Fibroblast of lung (primary cell): ENCODE measurements at places on chromosomes 7 and 10. TPM values are rescaled to one million over a fixed set of nuclear protein-coding genes. Genes with fewer than 3 reads are reported as not detected.

The HOXA1 gene
- total RNA-seq = 0.50 and 0.51 TPM in 2 replicates

- no peak for DNase-seq
These were observed 1262.0 kb downstream of the TYW1 start for GRCh38 chr7:68258609-68259008.

DNA sequence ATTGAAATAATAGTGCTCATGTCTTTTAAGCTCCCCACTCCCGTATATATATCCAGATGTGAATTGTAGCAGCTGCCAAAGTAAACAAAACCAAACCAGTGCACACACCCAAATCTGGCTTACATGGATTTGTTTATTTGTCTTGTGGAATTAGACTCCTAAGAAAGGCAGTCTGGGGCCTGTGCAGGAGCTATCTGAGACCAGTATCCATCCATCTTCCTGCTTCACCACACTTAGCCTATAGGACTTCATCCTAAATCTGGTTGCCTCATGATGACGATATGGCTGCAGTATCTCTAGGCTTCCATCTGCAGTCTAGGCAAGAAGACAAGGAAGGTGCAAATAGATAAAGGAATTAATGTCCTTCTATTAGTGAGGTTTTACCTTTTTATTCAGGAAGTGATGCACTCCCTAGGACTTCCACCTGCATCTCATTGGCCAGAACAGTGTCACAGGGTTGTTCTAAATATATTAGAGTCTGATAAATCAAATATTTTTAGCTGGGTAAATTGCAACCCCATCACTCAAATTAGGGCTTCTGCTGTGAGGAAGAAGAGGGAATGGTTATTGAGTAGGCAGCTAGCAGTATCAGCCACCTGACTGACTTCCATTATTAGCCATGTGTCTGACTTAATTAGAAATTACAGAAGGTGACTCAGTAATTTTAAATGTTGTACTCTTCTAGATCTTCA, 6.0 kb downstream of the WIPF3 start:
- peak; percentile 15 for DNase-seq

The FKBP9 gene
- 242 and 274 TPM in 2 replicates for total RNA-seq

The MAD1L1 gene
- 29.4 and 31.8 TPM in 2 replicates for total RNA-seq

DNA sequence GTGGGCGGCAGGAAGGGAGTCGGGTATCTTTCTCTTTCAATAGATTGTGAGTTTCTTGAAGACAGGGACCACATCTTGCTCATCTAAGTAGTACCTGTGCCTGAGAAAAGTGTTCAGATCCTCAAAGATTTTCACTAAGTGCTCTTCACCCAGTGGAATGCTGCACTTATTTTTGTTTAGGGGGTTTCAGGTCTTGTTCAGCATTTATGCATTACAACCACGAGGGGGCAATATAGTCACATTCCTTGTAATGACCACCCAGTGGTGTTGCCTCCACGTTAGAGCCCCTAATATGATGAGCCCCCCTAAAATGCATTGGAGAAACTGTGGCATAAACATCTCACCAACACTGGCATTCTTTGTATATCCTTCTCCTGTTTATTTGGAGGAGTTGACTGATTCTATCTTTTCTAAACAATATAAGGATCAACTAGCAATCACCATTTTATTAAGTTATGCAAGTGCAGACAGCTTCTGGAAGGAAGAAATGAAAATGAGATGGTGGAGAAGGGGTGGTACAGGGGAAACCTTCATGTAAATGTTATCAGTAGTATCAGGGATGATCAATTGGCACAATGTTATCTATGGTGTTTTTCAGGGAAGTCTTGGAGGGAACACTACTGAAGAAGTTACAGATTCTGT, 3.1 kb upstream of the PAPSS2 start:
- peak; percentile 62 for DNase-seq

DNA sequence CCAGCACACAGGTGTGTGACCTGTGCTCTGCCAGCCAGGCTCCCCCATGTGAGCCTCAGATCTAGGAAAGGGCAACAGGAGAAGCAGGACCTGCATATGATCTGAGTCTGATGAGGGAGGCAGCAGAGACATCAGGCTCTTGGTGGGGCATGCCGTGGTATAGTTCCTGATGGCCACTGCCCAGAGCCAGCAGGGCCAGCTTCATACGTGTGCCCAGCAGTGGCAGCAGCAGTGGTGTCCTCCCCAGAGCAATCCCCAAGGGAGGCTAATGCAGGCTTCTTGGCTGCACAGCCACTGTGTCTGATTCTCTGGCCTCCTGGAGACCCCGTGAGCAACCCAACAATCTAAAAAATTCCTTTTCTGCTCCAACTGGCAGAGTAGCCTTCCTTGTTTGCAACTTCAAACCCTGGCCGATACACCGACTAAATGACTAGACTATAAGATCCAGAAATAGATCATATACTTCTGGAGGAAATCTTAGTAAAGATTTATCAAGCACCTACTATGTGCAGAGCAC, 230.6 kb upstream of the ZMIZ1 start:
- DNase-seq = no peak

- DNase-seq = no peak
These were observed 48.4 kb downstream of the DAGLB start for GRCh38 chr7:6399351-6399750.

- DNase-seq = no peak
These were observed 58.2 kb upstream of the BET1 start for GRCh38 chr7:94062372-94062771.

DNA sequence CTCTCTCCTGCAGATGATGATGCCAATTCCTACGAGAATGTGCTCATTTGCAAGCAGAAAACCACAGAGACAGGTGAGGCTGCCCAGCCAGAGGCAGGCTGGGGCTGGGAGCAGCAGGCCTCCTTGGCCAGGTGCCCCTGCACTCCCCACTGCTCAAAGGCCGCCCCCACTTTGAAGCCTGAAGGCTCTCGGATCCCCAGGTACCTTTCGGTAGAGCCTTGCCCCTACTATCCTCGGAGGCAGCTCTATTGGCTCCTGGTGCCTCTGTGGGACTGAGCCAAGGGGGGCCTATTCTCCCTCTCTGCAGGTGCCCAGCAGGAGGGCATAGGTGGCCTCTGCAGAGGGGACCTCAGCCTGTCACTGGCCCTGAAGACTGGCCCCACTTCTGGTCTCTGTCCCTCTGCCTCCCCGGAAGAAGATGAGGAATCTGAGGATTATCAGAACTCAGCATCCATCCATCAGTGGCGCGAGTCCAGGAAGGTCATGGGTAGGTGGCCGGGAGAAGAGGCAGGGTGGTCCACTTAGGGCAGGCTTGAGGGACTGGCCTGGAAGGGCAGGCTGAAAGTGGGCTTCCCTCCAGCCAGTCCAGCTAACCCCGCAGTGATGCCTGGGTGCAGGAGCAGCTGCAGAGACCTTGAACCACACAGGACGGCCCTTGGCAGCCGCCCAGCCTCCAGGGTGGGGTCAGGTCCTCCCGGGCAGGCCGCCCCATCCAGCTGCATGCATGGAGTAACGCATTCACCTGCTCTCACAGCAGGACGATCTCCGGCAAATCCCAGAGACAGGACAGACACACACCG, 14.1 kb downstream of the LAT2 start:
- DNase-seq = no peak

GRCh38 chr10:68135362-68135761, 26.1 kb downstream of the MYPN start:
- peak; percentile 51 for DNase-seq

GRCh38 chr7:107934991-107935770, 44.2 kb downstream of the DLD start:
- DNase-seq = peak; percentile 93

GRCh38 chr10:86941991-86942421, 15.4 kb downstream of the MMRN2 start:
- no peak for DNase-seq

DNA sequence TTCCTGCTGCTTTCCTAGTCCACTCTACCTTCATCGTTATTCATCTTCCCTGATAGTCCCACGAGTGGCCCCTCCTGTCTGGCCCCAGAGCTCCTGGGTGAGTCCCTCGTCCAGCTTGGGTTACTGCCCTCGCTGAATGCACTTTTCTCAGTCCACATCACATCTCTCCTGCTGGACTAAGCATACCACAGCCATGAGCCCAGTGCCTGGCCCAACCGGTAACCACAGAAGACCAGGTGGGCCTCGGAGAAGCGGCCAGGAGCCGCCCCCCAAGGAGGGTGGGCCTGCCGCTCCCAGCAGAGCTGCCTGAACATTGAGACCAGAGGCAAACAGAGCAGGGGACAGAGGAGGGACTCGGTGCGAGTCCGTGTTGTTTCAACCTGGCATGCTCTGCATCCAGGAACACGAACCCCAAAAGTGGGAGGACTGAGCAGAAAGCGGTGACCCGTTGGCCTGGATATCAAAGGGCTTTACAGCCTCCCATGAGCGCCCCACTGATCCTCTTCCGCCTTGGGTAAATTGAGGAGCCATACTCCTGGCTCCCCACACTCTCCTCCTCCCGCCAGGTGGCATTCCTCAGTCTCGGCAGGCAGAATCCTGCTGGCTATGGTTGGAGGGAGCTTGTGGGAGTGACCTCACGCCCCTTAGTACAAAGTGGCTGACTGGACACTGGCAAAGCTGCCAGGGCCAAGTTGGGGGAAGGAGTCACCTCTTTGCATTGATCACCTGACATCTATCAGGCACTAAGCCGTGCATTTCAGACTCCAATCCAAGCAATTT, 13.3 kb downstream of the TMEM72 start:
- no peak for DNase-seq

- DNase-seq = peak; percentile 71
These were observed 90.9 kb upstream of the STK17A start for GRCh38 chr7:43491984-43492383.

DNA sequence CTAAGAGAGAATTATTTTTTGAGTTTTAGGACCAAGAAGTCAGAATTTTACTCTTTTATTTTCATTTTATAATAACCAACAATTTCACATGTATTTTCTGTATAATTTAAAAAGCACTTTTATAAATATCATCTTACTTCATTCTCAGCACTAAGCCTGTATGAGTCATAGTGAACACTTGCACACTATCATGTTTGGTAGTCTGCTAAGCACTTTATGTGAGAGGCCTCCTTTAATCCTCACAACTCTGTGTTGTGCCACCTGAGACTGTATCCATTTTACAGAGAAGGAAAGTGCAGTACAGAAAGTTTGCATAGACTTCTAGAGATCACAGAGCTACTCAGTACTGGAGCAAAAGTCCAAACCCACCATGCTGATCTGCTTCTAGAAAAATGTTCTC, 939.6 kb downstream of the NRG3 start:
- peak; percentile 41 for DNase-seq

The SP8 gene
- total RNA-seq = not detected in 2 replicates

The NPC1L1 gene
- under 0.01 TPM in 2 replicates for total RNA-seq

- no peak for DNase-seq
These were observed 391.1 kb downstream of the RPS24 start for GRCh38 chr10:78424723-78425122.

The UNCX gene
- not detected in 2 replicates for total RNA-seq

DNA sequence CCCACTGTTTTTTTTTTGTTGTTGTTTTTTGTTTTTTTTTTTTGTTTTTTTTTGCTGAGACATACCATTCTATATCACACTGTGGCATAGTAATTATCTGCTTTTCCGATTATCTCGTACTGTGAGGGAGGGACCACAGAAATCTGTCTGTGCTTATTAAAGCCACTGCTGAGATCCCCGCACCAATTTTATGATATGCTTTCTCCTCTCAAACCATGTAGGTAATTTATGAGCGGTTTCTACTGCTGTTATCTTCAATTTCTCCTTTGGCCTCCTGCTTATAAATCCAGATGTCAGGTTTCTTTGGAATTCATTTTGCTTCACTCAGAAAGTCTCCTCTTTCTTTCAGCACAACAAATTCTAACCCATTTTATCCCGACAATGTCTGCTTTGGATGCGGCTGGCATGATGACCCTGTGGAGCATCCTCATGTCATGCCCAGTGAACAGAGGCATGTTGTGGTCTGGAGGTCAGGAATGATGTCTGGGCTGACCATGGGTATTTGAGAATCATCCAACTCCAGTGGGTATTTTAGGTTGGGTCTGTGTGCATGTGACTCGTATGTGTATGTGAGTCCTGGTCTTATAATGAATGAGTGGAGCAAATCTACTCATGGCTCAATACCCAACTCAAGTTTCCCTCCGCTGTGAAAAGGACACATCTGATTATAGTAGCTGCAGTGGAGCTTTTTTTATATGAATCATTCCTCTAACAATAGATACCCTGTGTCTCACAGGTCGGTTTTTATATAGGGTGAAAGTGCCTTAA, 213.4 kb downstream of the GALNT17 start:
- no peak for DNase-seq

GRCh38 chr7:66913118-66914037, 7.6 kb upstream of the TMEM248 start:
- peak; percentile 5 for DNase-seq

DNA sequence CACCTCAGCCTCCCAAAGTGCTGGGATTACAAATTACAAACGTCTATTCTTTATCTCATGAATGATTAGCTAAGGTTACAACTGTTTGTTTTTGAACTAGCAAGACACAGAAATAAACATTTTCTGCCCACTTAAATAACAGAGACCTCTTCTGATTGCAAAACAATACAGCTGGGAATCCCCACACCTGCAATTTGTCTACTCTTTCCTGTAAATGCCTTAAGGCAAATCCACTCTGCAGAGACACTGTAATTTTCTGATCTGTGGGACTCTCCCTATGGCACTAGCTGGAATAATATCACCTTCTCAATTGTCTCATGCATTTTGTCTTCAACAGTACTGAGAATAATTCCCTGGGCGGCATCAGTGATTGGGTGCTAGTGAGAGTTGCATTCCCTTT, 149.3 kb upstream of the FAM3C start:
- no peak for DNase-seq

The CFTR gene
- under 0.01 and 0.26 TPM in 2 replicates for total RNA-seq

The MLLT10 gene
- 33.1 and 56.3 TPM in 2 replicates for total RNA-seq

GRCh38 chr7:127997226-127997922, 33.9 kb downstream of the LRRC4 start:
- DNase-seq = no peak
